ENCODE measurements at places on chromosomes 16 and 17.

- no peak for DNase-seq
These were observed 403.4 kb downstream of the GRIN2A start for GRCh38 chr16:9778849-9779248.

DNA sequence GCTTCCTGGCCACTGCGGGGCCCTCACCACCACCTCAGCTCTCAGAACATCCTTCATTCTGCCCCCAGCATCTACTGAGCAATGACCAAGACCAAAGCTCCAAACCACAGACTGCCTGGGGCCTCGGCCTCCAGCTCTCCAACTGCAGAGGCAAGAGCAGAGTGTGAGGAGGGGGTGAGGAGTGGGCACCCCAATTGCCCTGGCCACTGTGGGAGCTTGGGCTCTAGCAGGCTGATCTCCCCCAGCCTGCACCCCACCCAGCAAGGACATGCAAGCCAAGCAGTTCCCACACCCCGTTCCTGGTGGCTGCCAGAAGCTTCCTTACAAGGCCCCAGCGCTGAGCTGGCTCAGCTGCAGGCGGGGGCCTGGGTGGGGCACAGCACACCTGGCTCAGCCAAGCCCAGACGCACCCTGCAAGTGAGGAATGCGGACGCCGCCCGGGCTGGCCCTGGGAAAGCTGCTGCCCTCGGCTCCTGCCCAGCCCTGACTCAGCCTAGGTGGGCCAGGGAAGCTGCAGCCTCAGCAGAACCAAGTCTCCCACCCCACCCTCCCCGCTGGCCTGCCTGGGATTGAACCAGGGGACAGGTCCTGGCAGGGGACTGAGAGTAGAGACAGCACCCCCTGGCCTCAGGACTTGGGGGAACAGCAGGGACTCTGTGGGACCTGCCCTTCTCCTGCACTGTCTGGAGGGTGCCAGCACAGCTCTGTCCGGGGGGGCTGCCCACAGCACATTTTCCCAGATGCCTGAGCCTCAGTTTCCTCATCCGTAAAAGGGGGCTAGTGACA, 29.7 kb upstream of the KRT17 start:
- peak; percentile 16 for DNase-seq

- DNase-seq = no peak
These were observed 32.6 kb downstream of the RAI1 start for GRCh38 chr17:17713839-17714238.

DNA sequence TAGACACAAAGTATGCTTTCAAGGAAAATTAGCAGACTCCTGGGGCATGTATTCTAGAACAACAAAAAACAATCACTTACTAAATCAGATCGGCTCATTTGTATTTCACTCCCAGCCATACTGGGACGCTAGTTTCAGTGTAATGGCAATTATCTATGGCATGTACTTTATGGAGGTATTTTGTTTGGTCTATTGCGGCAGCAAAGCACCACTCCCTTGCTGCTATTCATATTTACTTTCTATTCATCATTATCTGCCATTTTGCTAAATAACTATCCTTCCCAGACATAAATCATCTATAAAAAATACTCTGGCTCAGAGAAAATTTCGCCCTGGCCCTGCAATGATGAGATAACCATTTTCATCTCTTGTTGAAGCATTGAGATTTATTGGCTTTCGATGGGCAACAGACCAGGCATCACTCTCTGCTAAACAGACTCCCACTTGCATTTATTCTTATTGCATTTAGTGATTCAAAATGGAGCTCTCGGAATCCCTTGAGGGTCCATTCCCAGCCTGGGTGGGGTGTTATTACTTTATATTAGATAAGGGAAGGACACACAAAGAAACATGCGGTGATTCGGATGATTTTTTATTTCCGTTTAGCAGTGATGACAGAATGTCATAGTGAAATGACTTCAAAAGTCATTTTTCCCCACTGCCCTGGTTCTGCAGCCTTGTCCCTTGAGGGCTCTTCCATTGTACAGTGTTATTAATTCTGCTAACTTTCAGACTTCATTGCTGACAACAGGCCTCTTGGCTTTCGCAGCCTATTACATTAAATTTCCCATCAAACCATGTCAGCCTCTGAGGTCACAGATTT, 225.8 kb downstream of the IRX3 start:
- no peak for DNase-seq

GRCh38 chr17:77231076-77231871, 90.5 kb downstream of the SEC14L1 start:
- no peak for DNase-seq

DNA sequence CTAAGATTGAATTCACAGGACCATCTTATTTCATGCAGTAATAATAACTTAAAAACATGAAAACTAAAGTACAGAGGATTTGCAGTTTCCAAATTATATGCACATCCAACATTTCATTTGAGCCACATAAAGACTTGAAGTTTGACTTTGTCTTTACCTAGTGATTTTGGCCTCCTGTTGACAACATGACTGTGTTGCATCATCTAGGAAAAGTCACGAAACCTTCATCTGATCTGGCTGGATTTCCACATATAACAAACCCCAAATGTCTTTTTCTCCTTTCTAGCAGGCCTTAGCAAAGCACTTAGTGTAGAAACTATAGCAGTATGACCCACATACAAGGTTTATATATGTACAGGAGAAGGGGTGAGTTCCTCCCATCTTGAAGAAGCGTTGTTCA, 406.5 kb upstream of the CDH5 start:
- no peak for DNase-seq

GRCh38 chr17:50807009-50807408, 28.4 kb upstream of the WFIKKN2 start:
- no peak for DNase-seq

- DNase-seq = no peak
These were observed 11.9 kb upstream of the DNASE1 start for GRCh38 chr16:3642397-3643094.

GRCh38 chr16:49630783-49631182, 225.1 kb downstream of the ZNF423 start:
- no peak for DNase-seq

- no peak for DNase-seq
These were observed 1.3 kb downstream of the ZNF276 start for GRCh38 chr16:89722392-89723278.

DNA sequence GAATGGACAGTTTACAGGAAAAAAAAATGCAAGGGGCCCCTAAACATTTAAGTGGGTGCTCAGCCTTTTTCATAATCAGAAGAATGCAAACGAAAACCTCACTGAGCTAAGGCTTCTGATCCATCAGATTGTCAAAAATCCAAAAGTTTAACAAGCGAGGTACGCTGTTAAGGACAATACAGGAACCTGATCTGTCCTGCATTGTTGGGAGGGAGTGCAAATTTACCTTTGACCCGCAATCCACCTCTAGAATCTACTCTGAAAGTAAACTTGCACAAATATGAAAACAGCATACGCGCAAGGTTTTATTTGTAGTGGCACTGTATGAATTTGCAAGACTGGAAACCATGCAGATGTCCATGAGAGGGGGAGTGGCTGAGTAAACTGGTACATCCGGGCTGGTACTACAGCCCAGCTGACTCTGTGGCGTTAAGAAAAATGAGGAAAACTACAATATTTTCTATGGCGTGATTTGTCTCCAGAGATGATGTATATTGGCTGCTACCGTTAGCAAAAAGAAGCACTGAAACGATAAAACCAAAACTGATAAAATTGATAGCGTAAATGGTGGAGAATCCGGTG, 28.8 kb upstream of the ST6GALNAC1 start:
- no peak for DNase-seq
